ENCODE measurements at places on chromosomes 4 and X. TPM values are rescaled to one million over a fixed set of nuclear protein-coding genes. Genes with fewer than 3 reads are reported as not detected.
A peak's percentile ranks its signal among the peaks of the same experiment; 100 is the strongest.

DNA sequence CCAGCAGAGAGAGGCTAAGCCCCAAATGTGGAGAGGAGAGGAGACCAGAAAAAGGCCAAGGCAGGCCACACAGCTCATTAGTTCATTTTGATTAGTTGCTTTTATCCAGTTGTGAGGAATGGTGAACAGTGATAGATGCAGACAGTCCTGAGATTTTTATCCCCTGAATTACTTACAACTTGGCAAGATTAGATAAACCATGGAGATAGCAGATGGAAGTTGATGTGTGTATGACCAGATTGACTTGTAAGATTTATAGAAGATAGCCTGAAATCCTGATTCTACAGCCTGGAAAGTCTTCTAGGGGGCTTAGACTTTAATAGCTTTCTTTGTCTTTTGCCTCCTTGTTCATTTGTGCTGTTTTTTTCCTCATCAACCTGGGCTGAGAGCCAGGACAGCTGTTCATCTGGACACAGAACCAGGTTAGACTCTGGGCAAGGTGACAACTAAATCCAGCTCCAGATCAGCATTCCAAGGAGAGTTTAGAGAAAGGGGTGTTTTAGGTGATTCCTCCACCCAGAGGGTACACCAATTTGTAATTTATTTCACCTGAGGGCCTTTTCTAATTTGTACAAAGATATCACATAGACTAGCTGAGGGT, 215.5 kb downstream of the SPATA18 start:
- peak; percentile 90 for DNase-seq

GRCh38 chrX:54747733-54748393, 50.2 kb downstream of the ITIH6 start:
- no peak for DNase-seq

DNA sequence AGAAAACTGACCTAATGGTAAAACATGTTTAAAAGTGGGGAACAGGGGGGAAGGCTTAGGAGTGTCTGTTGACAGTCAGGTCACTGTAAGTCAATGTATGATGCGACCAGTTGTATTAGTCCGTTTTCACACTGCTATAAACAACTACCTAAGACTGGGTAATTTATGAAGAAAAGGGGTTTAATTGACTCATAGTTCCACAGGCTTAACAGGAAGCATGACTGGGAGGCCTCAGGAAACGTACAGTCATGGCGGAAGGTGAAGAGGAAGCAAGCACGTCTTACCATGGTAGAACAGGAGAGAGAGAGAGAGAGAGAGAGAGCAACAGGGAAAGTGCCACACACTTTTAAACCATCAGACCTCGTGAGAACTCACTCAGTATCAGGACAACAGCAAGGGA, 13.0 kb upstream of the PLAC1 start:
- no peak for DNase-seq

DNA sequence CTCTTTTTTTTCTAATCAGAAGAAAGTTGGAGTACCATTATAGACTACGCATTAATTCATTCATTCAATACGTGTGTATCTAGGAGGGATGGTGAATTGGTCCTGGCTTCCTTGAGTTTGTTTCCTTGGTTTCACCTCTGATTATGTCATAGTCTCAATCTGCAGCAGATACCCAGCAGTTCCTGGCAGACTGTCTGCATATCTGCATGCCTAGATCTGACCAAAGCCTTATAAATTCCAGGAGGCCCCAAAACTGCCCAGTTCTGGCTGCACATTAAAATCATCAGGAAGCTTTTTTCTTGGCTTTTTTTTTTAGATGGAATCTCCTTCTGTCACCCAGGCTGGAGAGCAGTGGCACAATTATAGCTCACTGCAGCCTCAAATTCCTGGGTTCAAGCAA, 27.2 kb upstream of the SLC34A2 start:
- no peak for DNase-seq

GRCh38 chr4:2298532-2298991, 36.7 kb upstream of the MXD4 start:
- DNase-seq = no peak

PPEF2 gene
- not detected for polyA plus RNA-seq

GRCh38 chr4:3643518-3644433, 111.6 kb upstream of the LRPAP1 start:
- DNase-seq = no peak

CTAG2 gene
- polyA plus RNA-seq = not detected

HSFX4 gene
- not detected for polyA plus RNA-seq

DNA sequence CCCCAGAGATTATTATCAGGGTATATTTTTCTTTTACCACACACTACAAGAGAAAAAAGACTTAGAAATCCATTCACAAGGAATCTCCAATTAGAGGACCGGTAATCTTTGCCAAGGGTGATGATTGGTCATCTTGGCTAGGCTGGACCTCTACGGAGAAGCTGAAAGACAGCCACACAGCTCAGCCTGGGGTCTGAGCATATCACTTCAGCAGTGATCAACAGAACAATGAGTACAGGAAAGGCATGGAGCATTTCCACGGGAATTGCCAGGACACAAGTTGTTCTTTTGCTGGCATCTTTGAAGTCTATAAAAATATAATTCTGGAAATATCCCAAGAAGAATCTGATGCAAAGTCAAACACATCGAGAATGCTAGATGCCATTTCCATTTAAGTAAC, 191.5 kb downstream of the TENM3 start:
- no peak for DNase-seq

TMSB15A gene
- polyA plus RNA-seq = 12.3 TPM

- DNase-seq = peak; percentile 48
Measured at GRCh38 chrX:15336023-15336413, 695 bp upstream of the PIGA start.
